ENCODE measurements at places on chromosomes 7 and 10.

DNA sequence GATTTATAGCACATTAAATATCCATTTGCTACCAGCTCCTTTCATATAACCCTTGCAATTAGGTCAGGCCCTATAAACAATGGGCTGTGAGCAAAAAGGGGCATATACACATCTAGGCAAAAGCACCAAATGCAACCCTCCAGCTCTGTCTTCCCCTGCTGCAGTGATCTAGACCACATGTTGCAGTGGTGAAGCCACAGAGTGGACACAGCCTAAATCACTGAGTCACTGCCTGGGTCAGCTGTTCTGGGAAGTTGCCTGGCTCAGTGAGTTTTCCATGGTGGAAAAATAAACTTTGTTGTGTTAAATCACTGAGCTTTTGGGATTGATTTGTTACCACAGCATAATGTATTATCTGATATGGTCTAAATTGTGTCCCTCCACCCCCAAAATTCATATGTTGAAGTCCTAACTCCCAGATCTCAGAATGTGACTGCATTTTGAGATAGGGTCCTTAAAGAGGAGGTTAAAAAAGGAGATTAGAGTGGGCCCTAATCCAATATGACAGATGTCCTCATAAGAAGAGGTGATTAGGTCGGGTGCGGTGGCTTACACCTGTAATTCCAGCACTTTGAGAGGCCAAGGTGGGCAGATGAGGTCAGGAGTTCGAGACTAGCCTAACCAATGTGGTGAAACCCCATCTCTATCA is 70.4 kb downstream of the ZFAND4 start:
- DNase-seq = peak; percentile 3

GRCh38 chr10:642186-642890 is 47.1 kb downstream of the DIP2C start:
- no peak for DNase-seq

DNA sequence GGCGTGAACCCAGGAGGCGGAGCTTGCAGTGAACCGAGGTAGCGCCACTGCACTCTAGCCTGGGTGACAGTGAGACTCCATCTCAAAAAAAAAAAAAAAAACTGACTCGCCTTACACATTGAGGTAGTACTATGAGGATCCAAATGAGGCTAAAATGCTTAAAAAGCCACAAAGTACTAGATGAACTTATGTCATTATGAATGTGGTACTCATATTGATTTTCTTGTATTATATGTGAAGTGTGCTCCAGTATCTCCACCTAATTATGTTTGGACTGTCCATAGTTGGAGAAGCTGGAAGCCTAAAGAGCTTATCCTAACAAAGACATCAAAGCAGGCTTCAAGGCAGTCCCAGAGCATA is 9.1 kb downstream of the CCNY start:
- no peak for DNase-seq

- DNase-seq = no peak
Observed at GRCh38 chr10:130432271-130432670, 296.1 kb downstream of the GLRX3 start.

GRCh38 chr7:127396184-127396583 is 3.7 kb upstream of the ZNF800 start:
- DNase-seq = peak; percentile 3

GRCh38 chr7:151692721-151693120 is 173.0 kb upstream of the RHEB start:
- DNase-seq = no peak

DNA sequence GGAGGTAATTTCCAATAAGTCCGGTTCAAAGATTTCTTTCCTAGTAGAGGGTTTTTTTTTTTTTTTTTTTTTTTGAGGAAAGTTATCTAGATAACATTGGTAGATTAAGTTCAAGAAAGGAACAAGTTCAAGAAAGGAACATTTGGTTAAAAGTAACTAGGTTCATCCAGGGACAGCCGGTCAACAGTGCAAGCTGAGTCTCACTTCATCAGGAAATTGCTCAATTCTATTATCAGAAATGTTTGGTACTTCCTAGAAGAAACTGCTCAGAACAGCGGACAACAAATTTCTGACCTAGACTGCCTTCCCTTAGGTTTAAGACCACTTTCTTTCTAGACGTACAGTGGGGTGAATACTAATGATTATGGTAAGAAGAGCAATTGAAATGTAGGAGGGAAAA is 3.7 kb upstream of the IL2RA start:
- DNase-seq = no peak

DNA sequence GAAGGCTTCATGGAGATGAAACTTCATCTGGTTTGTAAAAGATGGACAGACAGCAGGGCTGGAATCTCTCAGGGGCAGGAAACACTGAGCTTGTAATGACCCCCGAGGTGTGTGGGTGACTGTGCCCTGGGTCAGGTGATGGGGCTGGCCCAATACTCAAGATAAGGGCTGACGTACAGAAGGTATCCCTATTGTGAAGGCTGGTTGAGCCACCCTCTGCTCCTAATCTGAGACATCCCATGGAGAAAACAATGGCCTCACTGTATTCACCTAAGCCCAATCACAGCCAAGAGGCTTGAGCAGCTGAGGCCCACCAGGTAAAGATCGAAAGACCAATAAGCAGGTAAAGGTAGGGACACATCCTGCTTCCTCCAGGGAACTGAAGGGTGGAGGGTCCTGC is 34.8 kb upstream of the NUB1 start:
- no peak for DNase-seq

DNA sequence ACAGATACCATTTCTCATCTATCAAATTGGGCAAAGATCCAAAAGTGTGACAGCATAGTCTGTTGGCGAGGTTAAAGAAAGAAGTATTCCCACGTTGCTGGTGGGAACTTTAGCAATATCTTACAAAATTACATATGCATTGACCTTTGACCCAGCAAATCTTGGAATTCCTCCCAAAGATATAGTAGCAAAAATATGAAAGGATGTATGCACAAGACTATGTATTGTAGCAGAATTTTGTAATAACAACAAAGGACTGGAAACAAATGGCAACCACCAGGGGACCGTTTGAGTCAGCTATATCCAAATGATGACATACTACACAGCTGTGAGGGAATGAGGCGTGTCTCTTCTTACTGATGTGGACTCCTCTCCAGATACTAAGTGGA is 50.2 kb downstream of the KCNH2 start:
- DNase-seq = no peak

DNA sequence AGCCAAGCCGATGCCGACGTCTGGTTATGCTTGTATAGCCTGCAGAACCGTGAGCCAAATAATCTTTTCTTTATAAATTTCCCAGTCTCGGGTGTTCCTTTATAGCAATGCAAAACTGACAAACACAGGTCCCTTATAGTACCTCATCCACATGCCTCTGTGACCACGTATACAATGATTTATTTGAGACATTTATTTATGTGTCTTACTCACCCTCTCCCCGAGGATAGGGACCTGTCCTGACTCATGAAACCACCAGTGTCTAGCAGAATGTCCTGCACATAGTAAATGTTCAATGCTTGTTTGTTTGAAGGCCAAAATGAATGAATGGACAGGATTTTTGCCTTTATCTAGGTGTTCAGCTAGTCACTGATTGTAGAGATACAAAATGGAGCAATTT is 147.9 kb upstream of the FZD8 start:
- no peak for DNase-seq

GRCh38 chr7:112420236-112420861 is 29.9 kb upstream of the IFRD1 start:
- DNase-seq = peak; percentile 37

DNA sequence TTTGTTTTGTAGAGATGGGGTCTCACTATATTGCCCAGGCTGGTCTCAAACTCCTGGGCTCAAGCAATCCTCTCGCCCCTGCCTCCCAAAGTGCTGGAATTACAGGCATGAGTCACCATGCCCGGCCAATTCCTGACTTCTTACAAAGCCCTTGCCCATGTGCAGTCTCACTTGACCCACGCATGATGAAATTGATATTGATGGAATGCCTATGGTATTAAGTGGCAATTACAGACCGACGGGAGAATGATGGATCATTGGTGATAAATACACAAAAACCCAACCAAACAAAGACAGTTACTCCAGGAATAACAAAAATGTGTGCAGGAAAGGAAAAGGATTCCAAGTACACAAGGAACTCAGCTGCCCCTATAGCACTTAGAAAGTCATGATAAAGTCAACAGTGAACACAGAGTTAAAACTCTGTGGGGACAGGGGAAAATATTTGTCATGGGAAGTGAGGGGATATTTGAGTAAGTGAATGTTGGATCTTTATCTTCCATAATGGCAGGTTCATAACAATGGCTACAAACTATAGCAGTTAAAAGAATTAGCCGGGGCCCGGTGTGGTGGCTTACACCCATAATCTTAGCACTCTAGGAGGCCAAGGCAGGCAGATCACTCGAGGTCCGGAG is 21.6 kb downstream of the HIP1 start:
- DNase-seq = peak; percentile 66

- no peak for DNase-seq
Observed at GRCh38 chr10:66837335-66837734, 88.5 kb upstream of the LRRTM3 start.

DNA sequence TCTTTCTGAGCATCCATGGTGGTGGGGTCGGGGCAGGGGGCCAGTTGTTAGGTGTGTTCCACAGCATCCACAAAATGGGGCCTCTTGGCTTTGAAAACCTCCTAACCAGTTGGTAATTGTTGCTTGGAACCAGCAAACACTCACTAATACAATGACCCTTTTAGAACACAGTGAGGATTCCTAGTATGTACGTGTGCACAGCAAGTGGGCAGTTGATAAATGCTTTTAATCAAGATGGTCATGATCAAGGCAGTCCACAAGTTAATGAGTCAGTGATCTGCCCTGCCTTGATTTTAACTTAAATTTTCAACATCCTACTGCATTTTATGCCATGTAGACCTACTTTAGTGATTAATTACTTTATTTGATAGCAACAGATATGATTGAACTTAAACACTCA is 103.1 kb downstream of the ETV1 start:
- DNase-seq = no peak

GRCh38 chr10:80064120-80064886 is 14.2 kb upstream of the TMEM254 start:
- DNase-seq = no peak

DNA sequence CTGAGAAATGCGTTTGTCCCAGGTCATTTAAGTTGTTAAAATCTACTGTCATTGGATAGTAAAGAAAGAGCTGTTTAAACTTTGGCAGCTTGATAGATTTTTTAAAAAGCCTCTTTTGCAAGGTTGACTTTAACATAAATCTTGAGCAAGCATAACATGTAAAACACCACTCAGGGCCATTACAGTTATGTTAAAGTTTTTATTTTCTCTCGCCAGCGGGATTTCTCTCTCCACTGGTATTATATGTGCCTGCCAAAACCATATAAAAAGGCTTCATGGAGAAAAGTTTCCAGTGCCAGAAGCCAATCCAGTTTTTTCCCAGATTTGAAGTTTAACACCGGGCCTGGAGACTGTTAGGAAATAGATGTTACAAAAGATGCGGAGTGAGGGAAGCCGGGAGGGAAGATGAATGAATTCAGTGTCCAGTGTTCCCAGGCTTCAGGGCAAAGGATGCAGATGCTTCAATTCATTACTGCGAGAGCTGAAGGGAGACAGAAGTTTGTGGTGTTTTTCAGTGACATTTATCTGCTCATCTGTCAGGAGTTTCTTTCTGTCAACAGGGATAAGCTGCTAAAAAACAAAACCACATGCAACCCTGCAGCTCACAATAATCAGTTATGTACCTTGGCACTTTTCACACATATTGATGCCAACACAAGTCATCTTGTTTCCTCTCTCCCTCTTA is 155.5 kb downstream of the SPAG6 start:
- no peak for DNase-seq

Measured in MG63 (cell line).